GM19239 (cell line): ENCODE measurements at places on chromosomes 6 and 20.

GRCh38 chr6:113004470-113005270 is 657.5 kb downstream of the RFPL4B start:
- DNase-seq = no peak

DNA sequence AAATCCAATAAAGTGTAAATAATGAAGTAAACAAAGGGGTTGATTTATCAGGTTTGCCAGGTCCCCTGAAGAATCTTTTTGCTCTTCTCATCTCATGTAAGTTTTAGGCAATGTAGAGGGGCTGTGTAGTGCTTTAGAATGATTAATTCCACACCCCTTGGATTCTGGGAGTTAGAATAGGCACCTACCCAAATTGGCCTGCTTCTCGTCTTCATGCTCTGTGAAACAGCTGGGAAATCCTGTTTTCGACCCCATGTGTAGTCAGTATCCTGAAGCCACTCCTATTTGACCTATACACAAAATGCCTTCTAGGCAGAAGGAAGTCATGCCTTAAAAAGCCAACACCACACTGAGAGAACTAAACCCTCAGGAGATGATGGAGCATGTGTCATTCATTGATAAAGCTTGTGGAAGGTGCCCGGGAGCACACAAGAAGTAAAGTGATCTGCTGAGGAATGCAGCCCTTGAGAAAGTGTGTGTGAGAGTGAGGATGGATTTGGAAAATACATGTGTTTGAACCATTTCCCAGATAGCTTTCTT is 170.9 kb downstream of the KLHL32 start:
- DNase-seq = no peak

GRCh38 chr6:135811644-135812526 is 39.6 kb upstream of the PDE7B start:
- DNase-seq = no peak

GRCh38 chr20:4835244-4836177 is 113.8 kb downstream of the PRND start:
- DNase-seq = no peak

DNA sequence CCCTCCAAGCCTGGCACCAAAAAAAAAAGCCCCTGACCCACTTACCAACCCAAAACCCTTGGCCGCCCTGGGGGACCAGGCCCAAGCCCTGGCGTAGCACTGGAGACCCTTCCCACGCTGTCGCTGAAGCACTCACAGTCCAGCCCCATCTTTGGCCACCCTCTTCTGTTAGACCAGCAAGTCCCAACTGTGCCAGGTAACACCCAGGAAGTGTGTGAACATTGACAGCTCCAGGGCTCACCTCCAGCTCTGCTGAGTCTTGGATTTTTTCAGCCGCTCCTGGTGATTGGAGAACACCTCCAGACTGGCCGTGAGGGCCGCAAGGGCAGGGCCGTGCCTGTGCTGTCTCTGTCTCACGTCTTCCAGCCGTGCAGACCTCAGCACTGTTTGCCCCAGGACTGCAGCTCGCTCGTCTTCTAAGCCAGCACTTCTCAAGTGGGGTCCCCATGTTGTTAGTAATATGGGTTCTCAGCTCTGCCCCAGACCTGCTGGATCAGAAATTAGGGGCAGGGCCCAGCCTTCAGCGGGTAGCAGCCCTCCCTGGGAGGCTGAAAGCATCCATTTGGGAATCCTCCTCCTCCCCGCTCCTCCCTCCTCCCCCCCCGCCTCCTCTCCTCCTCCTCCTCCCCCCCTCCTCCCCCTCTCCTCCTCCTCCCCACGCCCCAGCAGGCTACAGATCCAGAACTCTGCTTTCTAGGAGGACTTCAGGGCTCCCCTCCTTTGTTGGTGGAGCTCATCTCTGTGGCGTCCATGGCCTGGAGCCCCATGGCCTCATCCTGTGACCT is 18.1 kb downstream of the NPEPL1 start:
- no peak for DNase-seq

- peak; percentile 25 for DNase-seq
Observed at GRCh38 chr6:28988536-28989311, 16.4 kb downstream of the ZNF311 start.

GRCh38 chr20:4559106-4559505 is 162.6 kb upstream of the PRND start:
- no peak for DNase-seq

- DNase-seq = no peak
Observed at GRCh38 chr6:54535568-54535967, 227.3 kb downstream of the TINAG start.

GRCh38 chr6:36109092-36109491 is 21.2 kb upstream of the MAPK13 start:
- no peak for DNase-seq

GRCh38 chr6:121666814-121667213 is 231.4 kb downstream of the GJA1 start:
- DNase-seq = no peak

GRCh38 chr20:32570401-32571190 is 14.5 kb downstream of the NOL4L start:
- no peak for DNase-seq

- DNase-seq = no peak
Observed at GRCh38 chr20:56429941-56430340, 17.9 kb downstream of the CASS4 start.

- DNase-seq = peak; percentile 15
Observed at GRCh38 chr6:79949233-79949632, 1.9 kb upstream of the ELOVL4 start.

GRCh38 chr20:53760025-53760441 is 166.4 kb upstream of the ZNF217 start:
- DNase-seq = no peak

DNA sequence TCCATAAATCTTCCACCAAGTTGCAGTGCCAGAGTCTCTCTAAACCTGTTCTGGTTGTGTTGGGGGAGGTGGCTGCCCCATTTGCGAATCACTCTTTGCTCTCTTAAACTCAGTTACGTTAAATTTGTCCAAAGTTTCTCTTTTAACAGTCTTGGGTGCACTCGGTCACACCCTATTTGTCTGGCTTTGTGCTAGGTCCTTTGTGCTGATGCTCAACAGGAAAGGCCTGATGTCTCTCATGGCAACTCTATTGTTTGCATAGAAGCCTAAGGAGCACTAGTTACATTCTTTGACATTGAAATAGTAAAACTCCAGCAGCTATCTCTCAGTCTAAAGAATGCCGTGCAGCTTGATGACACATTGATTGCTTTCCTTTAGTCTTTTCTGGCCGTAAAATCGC is 105.1 kb downstream of the TRMT11 start:
- DNase-seq = no peak

DNA sequence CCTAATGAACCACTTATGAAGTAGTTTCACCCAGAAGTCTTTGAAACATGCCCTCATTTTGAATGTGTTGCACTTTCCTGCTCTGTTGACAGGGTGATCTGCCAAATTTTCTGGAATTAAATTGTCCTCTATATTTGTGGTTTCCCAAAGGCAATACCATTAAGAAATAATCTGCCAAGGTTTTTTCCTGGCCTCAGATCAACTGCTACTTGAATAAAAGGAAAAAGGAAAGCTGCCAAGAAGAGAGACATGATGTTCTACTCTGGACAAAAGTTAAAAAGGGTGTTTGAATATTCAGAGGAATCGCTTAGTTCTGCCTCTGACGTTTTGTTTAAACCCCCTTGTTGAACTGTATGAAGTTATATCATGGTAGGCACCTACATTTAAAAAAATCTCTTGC is 37.4 kb upstream of the ARMH2 start:
- no peak for DNase-seq

DNA sequence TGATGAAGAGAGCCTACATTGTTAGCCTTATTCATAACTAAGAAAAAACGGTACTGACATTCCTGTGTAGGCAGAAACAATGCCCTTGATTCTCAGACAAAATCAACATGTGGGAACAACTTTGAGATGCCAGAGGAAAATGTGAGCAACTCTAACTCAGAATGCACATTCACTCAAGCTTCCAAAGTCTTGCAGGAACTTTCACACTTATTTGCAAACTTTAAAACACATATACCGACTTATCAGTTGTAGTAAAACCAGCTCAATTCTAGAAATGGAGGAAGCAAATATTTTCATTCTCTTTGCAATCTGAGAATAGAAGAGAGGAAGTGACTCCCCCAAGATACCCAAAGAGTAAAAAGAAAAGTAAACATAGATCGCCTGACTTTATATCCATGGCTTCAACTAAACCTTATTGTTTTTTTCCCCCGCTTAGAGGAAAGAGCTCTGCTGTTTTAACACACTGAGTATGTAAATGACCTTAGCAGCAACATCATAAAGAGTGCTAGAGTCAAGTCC is 117.6 kb downstream of the EPB41L2 start:
- no peak for DNase-seq

GRCh38 chr6:159727717-159728445 is 575 bp downstream of the WTAP start:
- DNase-seq = no peak

DNA sequence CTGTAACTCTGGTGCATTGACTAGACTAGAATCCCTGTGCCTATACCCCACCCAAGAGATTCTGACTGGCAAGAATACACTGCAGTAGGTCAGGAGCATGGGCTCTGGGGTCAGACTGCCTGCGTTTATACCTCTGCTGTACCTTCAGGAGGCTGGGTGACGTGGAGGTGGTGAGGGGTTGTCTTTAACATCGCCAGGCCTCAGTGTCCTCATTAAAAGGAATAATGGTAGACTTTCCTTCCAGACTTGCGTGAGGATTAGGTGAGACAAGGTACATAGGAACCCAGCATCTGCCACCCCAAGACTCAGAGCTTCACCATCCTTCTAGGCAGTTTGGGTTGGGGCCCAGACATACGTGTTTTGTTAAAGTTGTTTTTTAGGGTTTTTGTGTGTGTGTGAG is 44.3 kb downstream of the TM9SF4 start:
- no peak for DNase-seq

DNA sequence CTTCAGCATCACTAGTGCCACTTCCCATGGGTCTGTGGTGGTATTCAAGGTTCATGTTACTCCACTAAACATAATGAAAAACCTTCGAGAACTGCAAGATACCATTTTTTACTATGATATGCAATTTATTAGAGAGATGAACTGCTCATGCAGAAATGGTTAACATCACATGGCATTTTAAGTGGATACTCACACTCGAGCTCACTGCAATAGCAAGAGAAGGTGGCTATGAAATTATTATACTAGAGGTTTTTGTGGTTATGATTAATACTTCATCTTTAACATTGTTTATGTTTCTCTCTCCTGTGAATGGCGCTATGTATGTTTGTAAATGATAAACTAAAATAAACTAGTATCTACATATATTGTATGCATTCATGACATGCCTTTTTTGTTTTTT is 35.1 kb downstream of the SCAF8 start:
- no peak for DNase-seq

DNA sequence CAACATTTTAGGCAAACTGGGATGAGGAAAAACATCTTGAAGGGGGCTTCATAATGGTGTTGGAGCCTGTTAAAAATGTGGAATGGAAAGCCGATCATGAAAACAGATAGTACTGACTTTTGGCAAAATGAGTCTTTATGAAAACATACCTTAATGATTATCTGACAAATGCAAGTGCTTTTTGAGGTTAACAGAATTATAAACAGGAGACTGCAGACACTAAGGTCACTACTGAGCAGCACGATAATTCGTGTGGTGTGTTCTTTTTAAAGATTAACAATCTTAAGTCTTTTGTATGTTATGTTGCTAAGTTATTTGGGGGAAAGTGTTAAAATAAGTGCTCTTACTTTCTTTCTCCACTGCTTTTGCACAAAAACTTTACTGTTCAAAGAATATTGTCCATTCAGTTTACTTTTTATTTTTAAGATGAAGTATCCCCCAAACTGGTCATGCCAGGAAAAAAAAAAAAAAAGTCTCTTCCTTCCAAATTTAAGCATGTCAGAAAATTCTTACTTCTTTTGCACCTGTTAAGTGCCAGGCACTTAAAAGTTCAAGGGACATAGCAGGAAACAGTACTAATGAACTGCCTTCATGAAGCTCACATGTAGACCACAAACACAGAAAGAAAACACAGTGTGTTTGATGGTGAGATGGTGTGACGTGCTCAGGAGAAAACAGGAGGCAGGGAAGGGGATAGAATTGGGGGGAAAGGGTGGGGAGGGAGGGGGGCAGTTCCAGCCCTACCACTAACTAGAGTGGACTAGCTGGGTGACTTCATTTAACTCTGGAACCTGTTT is 73.2 kb downstream of the CDYL start:
- DNase-seq = no peak
